ENCODE measurements at places on chromosomes 4 and X.

DNA sequence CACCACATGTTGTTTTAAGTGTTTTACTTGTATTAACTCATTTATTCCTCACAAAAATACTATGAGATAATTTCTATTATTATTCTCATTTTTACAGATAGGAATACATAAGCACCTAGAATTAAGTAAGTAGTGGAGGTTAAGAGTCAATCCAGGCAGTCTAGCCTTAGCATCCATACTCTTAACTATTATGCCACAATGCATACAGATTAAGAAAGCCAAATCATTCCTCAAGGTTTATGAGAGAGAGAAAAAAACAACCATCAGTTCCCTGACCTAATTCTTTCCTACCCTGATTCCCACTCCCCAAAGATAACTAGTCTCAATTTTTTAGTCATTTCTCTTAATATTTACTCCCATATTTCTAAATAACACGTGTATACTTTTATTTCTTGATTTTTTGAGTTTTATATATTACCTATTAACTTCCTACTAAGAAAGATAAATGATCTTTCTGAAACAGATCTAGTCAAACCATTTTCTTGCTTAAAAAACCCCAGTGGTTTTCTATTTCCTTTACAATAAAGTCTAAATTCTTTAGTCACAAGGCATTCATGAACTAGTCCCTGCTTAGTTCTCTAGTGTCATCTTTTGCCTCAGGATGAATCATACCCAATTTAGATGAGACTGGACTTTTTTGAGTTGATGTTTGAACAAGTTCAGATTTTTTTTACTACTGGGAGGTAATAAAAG, 16.0 kb downstream of the UBA6 start:
- DNase-seq, result no peak

GRCh38 chr4:133839326-133839725, 362.3 kb downstream of the PABPC4L start:
- no peak for DNase-seq

DNA sequence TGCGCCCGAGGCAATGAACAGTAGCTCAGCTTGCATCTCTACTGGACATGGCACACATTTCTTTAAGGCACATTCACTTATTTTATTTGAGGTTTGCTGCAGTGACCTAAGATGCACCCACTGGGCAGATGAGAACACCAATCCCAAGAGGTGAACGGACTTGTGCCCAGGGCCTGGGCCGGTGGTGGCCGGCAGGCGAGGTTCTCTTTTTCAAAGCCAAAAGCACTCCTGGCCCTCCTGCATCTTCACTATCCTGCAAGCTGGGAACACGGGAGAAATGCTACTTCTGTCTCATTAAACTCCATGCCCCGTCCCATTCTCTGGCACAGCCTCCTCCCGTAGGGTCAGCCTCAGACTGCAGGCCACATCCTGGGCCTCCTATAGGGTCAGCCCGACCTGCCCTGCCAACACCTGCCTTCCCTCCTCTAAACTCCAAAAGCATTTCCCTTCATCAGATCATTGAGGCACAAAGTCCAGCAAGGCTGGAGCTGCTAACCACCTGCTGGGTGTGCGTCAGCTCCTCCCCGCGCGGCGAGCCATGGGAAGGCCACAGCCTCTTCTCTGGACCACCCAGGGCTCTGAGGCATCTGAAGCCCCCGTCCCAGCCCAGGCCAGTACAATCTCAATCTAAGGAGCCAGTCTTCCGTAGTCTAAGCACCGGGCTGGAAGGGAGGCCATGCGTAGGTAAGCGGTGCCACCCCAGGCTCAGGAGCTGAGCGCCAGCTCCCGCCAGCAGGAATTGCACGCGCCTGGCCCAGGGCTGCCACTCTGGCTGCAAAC, 166.1 kb downstream of the AFAP1 start:
- no peak for DNase-seq

- DNase-seq, result no peak
Observed at GRCh38 chrX:119025900-119026299, 46.9 kb upstream of the CT47C1 start.

DNA sequence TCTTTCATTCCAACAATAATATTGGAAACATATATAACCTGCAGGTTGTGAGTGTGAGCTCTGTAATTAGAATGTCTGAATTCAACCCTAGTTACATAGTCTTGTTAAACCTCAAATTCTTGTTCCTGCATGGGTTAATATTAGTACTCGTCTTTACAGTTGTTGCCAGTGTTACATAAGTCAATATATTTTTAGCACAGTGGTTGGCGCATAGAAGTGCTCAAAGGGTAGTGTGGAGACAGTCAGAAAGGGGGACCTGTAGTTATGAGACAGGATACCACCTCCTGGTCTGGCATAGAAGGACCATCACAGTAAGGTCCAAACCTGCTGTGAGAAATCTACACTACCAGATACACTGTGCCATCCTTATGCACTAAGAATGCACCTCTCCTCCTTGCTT, 1045.9 kb upstream of the SLIT2 start:
- DNase-seq, result no peak

GRCh38 chr4:57151481-57151880, 41.3 kb upstream of the IGFBP7 start:
- DNase-seq, result no peak

DNA sequence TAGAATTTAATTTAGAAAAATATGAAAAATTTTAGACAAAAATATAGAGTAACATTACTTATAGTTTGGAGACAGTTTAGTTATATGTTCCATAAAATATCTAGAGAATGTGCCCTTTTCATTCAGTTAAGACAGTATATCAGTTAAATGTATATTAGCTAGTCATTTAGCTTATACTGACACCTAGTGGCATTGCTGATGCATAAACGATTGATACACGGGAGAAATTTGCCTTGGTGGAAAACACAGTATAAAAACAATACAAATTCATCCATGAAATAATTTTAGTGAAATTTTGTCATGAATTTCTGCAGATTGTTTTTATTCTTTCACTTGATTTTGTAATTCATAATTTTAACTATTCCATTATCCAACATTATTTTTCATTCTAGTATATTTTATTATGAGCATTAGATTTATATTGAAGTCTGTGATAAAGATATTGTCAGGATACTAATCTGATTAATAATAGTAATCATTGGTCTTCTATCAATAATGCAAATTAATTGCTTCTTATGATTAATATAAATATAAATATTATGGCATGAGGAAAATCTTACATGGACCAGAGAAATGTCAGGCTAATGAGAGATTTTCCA, 219.0 kb downstream of the TLL1 start:
- DNase-seq, result no peak

Data from activated T-cell treated with anti-CD3 and anti-CD28 coated beads, Interleukin-2, amount 50 U/mL, for 48 hours (primary cell).